ENCODE measurements at places on chromosomes 5 and 9. TPM values are rescaled to one million over a fixed set of nuclear protein-coding genes. Genes with fewer than 3 reads are reported as not detected.
A peak's percentile ranks its signal among the peaks of the same experiment; 100 is the strongest.

DNA sequence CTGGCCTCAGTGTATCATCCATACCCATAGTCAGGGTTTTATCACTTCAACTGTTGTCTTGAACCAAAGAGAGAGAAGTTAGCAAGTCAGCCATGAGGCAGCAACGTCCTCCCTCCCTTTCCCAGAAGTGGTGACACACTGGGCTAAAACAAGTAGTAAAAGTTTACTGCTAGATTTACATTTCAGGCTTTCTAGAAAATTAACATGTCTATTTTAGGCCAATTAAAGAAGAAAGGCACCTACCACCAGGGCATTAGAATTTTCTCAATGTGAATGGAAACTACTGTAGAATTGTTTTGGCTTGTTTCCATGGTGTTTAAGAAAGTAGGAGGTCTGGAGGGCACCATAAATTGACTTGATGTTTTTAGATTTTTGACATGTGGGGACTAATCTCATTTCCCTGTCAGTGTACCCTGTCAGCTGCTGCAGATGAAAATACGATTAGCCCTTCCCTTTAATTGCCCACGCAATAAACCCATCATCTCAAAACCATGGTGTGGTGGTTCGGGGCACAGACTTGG lies 121.8 kb upstream of the ELL2 start:
- no peaks in the 10 kb centered on the region for H3K36me3 ChIP-seq
- no peaks in the 10 kb centered on the region for H3K4me1 ChIP-seq
- no peak for DNase-seq
- no peaks in the 10 kb centered on the region for H3K27me3 ChIP-seq
- H3K27ac ChIP-seq: no peak overlapping the region

GRCh38 chr5:166032601-166033000 lies 2258.8 kb upstream of the WWC1 start:
- no peak for DNase-seq
- H3K27me3 ChIP-seq: no peaks in the 10 kb centered on the region

GRCh38 chr5:130870691-130871090 lies 294.4 kb downstream of the HINT1 start:
- no peaks in the 10 kb centered on the region for H3K27me3 ChIP-seq
- H3K27ac ChIP-seq: peak overlapping the region; percentile 38
- no peaks in the 10 kb centered on the region for H3K36me3 ChIP-seq
- H3K4me3 ChIP-seq: no peak overlapping the region
- no peak for DNase-seq

GRCh38 chr9:127059030-127059429 lies 63.4 kb downstream of the ANGPTL2 start:
- no peaks in the 10 kb centered on the region for H3K27me3 ChIP-seq
- H3K27ac ChIP-seq: peak overlapping the region; percentile 76
- H3K4me1 ChIP-seq: peaks cover 71% of the 10 kb centered on the region
- no peaks in the 10 kb centered on the region for H3K36me3 ChIP-seq
- H3K4me3 ChIP-seq: no peak overlapping the region

DNA sequence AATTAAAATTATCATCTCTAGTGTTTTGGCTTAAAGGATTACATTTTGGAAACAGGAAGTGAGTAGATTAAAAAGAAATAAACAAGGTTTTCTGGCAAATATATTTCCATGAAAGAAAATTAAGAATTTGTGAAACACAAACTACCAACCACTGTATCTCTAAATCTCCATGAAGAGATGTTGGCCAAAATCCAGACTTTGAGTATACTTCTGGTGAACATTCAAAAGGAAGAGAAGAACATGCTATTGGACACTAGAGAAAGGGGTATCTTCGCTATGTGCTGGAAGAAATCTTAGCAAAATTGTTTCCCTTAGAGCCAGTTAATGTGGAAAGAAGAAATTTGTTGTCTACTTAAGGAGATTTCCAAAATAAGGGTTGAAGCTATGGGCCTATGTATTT lies 710.4 kb upstream of the CTNND2 start:
- no peak overlapping the region for H3K27ac ChIP-seq
- no peak overlapping the region for H3K4me3 ChIP-seq
- DNase-seq: no peak
- H3K27me3 ChIP-seq: no peaks in the 10 kb centered on the region

GRCh38 chr9:6538666-6539071 lies 106.9 kb downstream of the GLDC start:
- H3K27ac ChIP-seq: no peak overlapping the region
- no peak for DNase-seq
- H3K36me3 ChIP-seq: no peaks in the 10 kb centered on the region
- H3K4me1 ChIP-seq: no peaks in the 10 kb centered on the region
- no peak overlapping the region for H3K4me3 ChIP-seq

- no peaks in the 10 kb centered on the region for H3K36me3 ChIP-seq
- no peak overlapping the region for H3K4me3 ChIP-seq
- DNase-seq: no peak
- H3K27me3 ChIP-seq: no peaks in the 10 kb centered on the region
These were observed 23.1 kb upstream of the NSMF start for GRCh38 chr9:137482094-137482781.

- no peak overlapping the region for H3K27ac ChIP-seq
- H3K4me1 ChIP-seq: no peaks in the 10 kb centered on the region
- H3K27me3 ChIP-seq: no peaks in the 10 kb centered on the region
These were observed 108.4 kb downstream of the MED10 start for GRCh38 chr5:6269925-6270324.

- no peaks in the 10 kb centered on the region for H3K36me3 ChIP-seq
- no peaks in the 10 kb centered on the region for H3K4me1 ChIP-seq
- no peak overlapping the region for H3K4me3 ChIP-seq
- no peak for DNase-seq
These were observed 536.0 kb downstream of the GABRG2 start for GRCh38 chr5:162603443-162604070.

DNA sequence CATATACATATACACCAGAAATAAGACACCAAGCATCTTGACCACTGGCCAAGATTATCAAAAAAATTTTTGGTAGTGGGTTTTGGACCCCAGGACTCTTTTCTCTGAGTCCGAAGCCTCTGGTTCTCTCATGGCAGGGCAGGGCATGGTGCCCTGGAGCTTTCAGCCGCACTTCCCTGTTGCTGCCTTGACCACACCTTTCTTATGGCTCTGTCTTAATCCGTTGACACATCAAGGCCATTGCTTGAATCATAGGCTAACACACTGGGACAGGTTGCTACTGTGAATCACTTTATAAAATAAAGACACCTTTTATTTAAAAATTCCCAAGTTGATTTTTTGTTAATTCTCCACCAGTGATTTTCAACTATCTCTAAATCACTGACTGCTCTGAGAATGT lies 45.4 kb upstream of the CAST start:
- H3K27me3 ChIP-seq: no peaks in the 10 kb centered on the region
- no peak overlapping the region for H3K4me3 ChIP-seq
- H3K36me3 ChIP-seq: no peaks in the 10 kb centered on the region
- DNase-seq: no peak
- peaks cover 31% of the 10 kb centered on the region for H3K4me1 ChIP-seq

Gene IL7R
- total RNA-seq: 0.66 TPM

Gene SH3TC2
- 9.4 TPM for total RNA-seq

Gene SEC61B
- total RNA-seq: 39.8 TPM

Gene CATSPER3
- total RNA-seq: 0.49 TPM

Gene OR1Q1
- not detected for total RNA-seq

Gene PCDHAC2
- total RNA-seq: 0.36 TPM

Gene PROP1
- not detected for total RNA-seq

Gene ARL14EPL
- total RNA-seq: not detected

All from left ventricle myocardium inferior (tissue), 1 donor.